ENCODE measurements at places on chromosomes 4 and X. TPM values are rescaled to one million over a fixed set of nuclear protein-coding genes. Genes with fewer than 3 reads are reported as not detected.

The SMIM10 gene
- total RNA-seq, result 3.6 TPM

The GAGE13 gene
- not detected for total RNA-seq

The ITM2A gene
- total RNA-seq, result 104 TPM

The RFC1 gene
- 58.2 TPM for total RNA-seq

The BEX4 gene
- 67.1 TPM for total RNA-seq

The MSANTD1 gene
- total RNA-seq, result 1.3 TPM

The SPATA18 gene
- 6.3 TPM for total RNA-seq

The AWAT2 gene
- not detected for total RNA-seq

The AFM gene
- total RNA-seq, result not detected

The ANOS1 gene
- 49.4 TPM for total RNA-seq

The NAP1L2 gene
- total RNA-seq, result 16.2 TPM

The KLHL15 gene
- total RNA-seq, result 33.3 TPM

The MAGEA4 gene
- total RNA-seq, result not detected

The TRIM75 gene
- not detected for total RNA-seq

The BEX1 gene
- total RNA-seq, result 94.6 TPM

The GASK1B gene
- 46.1 TPM for total RNA-seq

The FRG2 gene
- total RNA-seq, result not detected

The FGB gene
- total RNA-seq, result not detected

The C4orf51 gene
- not detected for total RNA-seq

The TADA2B gene
- total RNA-seq, result 28.3 TPM

The EXOC1L gene
- total RNA-seq, result not detected

The RBM3 gene
- 124 TPM for total RNA-seq

The HEPH gene
- 55.7 TPM for total RNA-seq

The UGT2B15 gene
- not detected for total RNA-seq

The TIGD2 gene
- 23.9 TPM for total RNA-seq

The CTAG1B gene
- not detected for total RNA-seq

The SHISA3 gene
- 1.5 TPM for total RNA-seq

The AKAP14 gene
- not detected for total RNA-seq

The KLB gene
- total RNA-seq, result 0.11 TPM

The CCNI gene
- 315 TPM for total RNA-seq

The CRMP1 gene
- 148 TPM for total RNA-seq

The HTR2C gene
- 0.49 TPM for total RNA-seq

The RNF212 gene
- 1.6 TPM for total RNA-seq
